ENCODE measurements at places on chromosomes 16 and 17.

DNA sequence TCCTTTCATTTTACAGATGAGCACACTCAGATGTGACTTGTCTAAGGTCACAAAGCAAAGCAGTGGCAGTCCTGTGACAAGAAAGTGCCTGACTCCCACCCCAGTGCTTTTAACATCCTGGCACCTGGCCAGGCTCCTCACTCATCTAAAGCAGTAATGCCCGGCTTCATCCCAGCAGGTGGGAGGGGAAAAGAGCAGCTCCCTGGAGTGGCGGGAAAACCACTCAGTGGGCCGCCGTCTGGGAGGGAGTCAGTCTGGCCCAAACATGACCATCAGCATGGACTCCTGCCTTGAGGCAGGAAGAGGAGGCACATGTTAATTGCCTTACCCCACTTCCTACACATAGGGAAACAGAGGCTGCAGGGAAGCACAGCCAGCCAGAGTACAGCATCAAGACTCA is 2.6 kb downstream of the PCGF2 start:
- no peak for DNase-seq

DNA sequence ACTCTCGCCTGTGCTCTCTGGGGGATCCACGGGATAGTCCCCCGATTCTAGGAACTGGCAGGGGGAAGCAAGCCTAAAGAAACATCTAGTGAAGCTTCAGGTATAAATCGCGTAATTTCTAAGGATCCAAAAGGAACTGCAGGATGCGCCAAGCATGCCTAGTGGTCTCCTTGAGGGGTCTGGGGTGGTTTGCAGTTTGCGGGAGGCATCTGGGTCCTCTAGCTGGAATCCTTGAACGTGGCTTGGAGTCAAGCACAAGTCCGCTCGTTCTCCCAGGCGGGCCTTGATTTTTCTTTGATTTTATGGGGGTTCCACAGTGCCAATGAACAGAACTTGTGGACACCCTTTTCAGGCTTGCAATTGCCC is 1000.5 kb downstream of the KCNJ18 start:
- no peak for DNase-seq

GRCh38 chr17:49574945-49575678 is 559 bp upstream of the NXPH3 start:
- no peak for DNase-seq

GRCh38 chr16:5166486-5166885 is 68.9 kb upstream of the EEF2KMT start:
- no peak for DNase-seq

GRCh38 chr16:11611871-11612664 is 25.3 kb upstream of the LITAF start:
- no peak for DNase-seq

DNA sequence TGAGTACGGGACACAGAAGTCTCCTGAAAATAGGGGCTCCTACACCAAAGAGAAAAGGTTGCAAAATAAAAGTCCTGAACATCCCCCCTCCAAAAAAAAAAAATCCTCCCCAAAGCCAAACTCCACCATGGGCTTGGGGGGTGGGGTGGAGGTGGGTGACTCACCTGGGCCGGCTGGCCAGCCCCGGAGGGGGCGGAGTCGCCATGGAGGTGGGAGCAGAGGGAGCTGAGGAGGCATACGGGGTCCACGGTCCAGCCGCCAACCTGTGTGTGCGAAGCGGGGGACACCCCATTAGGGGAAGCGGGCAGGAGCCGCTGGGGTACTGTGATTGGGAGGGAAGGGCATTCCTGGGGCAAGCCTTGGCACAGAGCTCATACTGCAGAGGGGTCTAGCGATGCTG is 31.0 kb downstream of the SRCIN1 start:
- no peak for DNase-seq

DNA sequence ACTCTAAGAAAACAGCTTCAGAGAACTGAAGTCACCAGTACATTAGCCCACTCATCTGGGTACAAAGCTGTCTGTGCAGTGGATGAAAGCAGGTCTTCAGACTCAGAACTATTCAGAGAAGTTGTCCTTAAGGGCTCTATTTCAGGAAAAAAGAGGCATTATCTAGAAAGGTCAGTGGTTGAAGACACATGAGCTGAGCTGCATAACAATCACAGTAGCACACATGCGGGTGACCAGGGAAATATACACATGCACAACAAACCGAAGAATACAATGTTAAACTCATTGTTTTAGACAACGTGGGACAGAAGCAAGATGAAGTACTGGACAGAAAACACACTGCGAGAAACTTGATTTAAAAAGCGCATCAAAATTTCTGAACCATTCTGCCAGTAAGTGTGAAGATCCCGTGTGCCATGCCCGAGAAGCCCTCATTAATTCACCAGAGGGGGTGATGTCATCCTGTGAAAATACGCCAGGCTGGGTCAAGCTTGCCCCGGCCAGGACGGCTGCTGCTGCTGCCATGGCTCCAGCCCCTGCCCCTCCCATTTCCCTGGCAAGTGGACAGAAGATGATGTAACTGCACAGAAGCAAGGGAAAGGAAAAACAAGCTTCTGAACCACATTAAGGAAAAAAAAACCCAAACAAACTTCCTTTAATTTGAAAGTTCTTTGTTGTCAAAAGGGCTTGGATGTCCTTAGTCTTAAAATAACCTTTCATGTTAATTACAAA is 10.1 kb downstream of the DYNC1LI2 start:
- no peak for DNase-seq

GRCh38 chr17:27038676-27039075 is 255.2 kb upstream of the WSB1 start:
- DNase-seq = no peak

DNA sequence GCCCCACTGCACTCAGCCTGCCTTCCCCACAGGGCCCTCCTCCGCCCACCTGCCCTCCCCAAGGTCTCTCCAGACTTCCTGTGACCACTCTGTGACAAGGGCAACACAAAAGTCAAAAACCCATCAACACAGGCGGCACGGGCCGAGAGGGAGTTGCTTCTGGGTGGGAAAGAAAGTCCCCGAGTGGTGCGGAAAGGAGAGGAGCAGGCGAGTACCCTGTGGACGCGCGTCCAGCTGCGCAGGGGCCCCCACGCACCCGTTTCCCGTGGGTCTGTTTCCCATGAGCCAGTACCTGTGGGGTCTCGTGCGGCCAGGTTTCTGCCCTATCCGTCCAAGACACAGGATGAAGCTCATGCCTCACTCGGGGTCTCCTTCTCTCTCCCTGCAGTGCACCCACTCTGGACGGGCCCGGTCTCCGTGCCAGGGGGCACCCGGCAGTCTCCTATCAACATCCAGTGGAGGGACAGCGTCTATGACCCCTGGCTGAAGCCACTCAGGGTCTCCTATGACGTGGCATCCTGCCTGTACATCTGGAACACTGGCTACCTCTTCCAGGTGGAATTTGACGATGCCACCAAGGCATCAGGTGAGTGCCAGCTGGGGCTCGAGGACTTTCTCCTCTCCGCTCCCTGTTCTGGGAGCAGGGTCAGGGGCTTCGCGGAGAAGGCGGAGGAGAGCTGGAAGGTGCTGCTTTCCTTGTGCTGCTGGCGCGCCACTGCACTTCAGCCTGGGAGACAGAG is 12.2 kb downstream of the CD2BP2 start:
- no peak for DNase-seq

DNA sequence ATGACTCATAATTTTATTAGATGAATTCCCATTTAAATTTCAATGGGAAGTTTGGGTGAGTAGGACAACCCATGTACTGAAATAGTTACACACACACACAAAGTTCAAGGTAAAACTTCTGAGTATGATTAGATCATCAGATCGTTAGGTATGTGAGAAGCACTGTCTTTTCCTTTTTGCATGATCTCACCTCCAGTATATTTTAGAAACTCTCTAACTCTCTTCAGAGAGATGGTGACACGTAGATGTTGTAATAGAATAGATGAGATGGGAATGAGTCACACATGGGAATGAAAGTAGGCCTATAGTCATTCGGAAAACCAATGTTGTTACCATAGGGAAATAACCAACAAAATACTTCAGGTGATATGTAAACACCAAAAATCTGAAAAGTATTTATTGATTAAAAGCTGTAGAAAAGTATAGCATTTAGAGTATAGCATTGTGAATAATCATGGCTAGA is 22.2 kb downstream of the KRT23 start:
- DNase-seq = no peak

- DNase-seq = no peak
These were observed 157.4 kb upstream of the ZFHX3 start for GRCh38 chr16:73205153-73205886.

DNA sequence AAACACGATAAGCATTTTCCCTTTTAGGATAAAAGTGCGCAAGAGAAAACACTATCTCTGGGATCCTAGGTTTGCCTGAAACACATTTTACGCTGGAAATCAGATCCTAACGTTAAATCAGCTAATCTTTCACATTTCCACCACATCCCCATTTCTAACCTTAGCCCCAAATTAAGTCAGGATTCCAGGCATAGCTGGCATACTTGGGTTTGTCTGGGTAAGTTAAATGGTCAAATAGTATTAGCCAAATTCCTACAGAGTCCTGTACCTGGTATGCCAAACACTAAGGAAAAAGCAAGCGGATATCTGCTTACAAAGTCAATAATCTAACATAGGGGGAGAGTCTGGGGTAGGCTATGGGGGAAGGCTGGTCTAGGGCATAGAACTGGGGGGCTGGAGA is 557.4 kb upstream of the ZFHX3 start:
- DNase-seq = no peak

DNA sequence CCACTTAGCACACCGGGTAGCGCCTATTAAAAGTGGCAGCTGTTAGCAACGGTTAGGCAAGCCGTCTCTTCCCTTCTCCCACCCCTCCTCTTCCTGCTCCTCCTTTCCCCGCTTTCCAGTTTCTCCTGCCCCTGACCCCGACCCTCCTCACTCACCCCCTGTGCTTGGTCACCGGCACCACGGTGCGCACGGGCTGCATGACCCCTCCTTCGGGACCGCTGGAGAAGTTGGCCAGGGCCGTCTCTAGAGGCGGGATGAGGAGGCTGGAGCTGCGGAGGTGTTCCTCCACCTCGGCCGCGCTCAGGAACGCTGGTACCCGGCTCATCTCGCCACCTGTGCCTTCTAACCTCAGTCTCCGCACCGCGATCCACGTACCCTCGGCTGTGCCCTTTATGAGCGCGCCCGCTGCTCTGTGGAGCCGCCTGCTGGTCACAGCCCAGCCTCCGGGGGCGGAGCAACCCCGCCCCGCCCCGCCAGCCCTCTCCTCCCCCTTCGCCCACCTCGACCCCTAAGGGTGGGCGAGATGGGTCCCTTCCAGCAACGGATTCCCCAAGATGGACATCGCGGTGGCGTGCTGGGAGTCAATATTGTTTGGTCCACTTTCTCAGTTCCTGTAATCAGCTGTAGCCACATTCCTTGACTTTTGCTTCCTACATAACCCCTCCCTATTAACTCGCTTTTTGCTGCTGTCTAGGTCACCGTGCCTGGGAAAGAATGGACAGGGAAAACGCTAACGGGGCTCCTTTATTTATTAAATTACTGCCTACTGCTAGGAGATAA is at the start of gene CRYM:
CRYM (minus strand) TSS at position 364 of the 780 bp plus-strand sequence; CDS start at position 325, 39 bp downstream.
- DNase-seq = no peak

DNA sequence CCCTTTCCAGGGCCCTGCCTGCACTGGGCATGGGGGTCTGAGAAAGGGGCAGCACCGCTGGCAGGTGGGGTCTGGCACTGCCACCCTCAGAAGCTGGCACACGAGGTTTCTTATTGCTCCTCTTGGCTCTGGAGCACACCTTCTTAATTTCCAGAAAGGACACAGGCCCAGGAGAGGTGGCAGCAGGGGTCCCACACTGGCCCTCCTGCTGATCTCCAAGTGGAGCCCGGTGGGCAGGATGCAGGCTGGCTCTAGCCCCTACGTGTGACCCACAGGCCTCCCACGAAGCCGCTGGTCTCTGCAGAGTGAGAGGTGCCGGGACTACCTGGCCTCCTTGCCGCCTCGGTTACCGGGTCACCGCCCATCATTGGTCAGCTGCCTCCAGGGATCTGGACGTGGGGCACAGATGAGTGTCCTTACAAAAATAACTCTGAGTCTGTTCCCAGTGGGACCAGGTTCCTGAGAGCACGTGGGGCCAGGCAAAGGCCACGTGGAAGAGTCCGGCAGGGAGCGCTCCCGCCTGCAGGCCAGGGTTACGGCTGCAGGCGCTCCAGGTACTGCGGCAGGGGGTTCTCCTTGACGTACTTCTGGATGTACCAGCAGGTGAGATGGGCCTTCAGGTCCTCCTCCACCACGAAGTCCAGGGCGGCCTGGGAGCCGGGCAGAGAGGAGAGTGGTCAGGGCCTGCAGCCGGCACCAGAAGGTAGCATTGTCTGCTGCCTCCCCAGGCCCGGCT is 10.3 kb downstream of the NATD1 start:
- DNase-seq = no peak

- DNase-seq = no peak
These were observed 646 bp downstream of the HIC1 start for GRCh38 chr17:2055292-2056205.

DNA sequence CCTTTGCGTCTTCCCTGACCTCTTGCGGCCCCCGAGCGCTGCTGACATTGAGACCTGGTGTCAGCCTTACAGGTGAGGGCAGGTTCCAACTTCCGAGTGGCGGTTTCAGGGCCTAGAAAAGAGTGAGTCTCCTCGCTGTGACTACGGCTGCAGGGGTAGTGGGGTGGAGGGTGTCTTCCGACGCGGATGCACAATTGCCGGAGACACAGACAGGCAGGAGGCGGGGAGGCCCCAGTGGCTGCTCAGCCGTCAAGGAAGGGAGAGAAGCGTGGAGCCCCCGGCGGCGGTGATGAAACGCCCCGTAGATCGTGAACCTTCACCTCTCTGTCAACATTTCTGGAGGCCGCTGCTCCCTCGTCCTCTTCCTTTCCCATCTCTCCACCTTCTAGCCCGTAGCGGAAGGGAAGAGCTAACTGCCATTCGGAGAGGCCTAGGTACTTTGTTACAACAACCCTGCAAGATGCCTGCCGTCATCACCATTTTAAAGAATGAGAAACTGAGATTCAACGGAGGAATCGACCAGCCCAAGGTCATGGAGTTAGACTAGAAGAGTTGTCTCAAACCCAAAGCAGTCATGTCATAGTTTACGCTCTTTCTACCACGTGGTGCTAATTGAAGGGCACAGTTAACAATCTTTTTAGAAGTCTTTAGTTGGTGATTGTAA is 485 bp downstream of the DNAJA3 start:
- no peak for DNase-seq

GRCh38 chr17:79338152-79338551 is 263.5 kb downstream of the ENGASE start:
- no peak for DNase-seq

DNA sequence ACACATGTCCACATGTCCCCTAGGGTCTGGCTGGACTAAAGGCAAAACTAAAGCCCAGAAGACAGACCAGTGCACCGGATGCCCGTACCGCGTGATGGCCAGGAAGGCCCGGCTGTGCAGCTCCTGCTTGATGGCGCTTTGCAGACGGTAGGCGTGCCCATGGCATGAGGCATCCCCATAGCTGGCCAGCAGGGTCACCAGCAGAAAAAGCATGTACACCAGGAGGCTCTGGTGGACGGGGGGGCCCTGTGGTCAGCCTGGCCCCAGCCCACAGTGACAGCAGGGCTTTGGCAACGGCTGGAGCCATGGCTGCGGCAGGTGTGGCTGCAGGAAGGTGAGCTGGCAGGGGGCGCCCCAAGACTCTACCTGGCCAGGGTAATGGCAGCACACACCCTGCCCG is 42.8 kb downstream of the PKD1 start:
- no peak for DNase-seq

GRCh38 chr16:22887445-22887844 is 73.5 kb downstream of the HS3ST2 start:
- no peak for DNase-seq
